H7 (cell line): ENCODE measurements at places on chromosomes 1 and 21. TPM values are rescaled to one million over a fixed set of nuclear protein-coding genes. Genes with fewer than 3 reads are reported as not detected.

- no peak for DNase-seq
Measured at GRCh38 chr1:33719771-33720670, 143.9 kb upstream of the HMGB4 start.

DNA sequence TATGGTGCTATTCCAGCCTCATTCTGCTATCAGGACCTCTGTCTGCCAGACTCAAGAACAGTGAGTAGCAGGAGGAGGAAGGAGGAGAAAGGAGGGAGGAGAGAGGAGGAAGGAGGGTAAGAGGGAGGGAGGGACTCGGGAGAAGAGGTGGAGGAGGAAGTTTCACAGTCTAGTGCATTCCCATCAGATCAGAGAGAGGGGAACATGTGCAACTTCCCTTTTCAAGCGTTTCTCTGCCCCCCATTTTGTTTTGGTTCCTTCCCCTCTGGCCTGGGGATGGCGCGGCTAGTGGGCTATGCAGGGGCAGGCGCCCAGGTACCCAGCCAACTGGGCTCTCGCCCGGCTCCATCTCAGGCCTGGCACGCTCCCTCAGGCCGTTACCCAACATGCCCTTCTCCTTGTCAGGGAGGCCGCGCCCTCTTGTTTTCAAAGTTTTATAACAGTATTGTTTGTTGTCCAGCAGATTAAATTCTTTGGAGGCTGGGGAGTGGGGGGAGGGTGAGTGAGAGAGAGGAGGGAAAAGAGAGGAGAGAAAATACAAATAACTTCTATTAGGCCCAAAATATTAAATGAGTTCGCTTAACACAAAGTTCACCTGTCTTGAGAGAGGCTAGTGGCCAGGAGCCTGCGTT is 56.0 kb downstream of the CD46 start:
- peak; percentile 35 for DNase-seq

DNA sequence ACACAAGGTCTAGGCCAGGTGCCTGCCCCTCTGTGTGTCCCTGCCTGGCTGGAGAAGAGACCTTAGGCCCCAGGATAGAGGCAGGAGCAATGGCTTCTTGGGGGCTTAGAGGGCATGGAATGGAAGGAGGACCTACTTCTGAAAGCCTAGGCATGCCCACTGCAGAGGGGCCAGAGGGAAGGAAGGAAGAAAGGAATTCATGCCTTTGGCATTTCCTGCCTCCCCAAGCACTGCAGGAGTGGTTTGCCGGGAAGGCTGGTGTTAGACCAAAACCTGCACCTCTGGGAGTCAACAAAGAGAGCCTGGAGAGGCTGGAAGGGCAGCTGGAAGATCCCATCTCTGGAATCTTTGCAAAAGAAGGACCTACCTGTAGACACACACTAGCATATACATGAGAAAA is 50.7 kb upstream of the KCNE2 start:
- no peak for DNase-seq

The CRNN gene
- not detected in 2 replicates for total RNA-seq

The MRPL39 gene
- total RNA-seq: 56.3 and 69.5 TPM in 2 replicates

The ANKRD65 gene
- total RNA-seq: 0.67 TPM in 1 of 2 replicates, not detected in the other

The C1orf141 gene
- not detected in 2 replicates for total RNA-seq

The TGFB2 gene
- total RNA-seq: 0.67 and 2.1 TPM in 2 replicates

The NMNAT1 gene
- total RNA-seq: 5.7 and 6.4 TPM in 2 replicates

The ETNK2 gene
- 44.3 and 57.7 TPM in 2 replicates for total RNA-seq

The C1QC gene
- total RNA-seq: not detected in 2 replicates
